ENCODE measurements at places on chromosomes 16 and 17.

- DNase-seq = no peak
These were observed 21.0 kb downstream of the TSPOAP1 start for GRCh38 chr17:58307468-58308172.

GRCh38 chr17:77729587-77729986, 228.9 kb upstream of the TNRC6C start:
- DNase-seq = no peak

GRCh38 chr17:28910534-28910933, 7.7 kb upstream of the DHRS13 start:
- DNase-seq = no peak

DNA sequence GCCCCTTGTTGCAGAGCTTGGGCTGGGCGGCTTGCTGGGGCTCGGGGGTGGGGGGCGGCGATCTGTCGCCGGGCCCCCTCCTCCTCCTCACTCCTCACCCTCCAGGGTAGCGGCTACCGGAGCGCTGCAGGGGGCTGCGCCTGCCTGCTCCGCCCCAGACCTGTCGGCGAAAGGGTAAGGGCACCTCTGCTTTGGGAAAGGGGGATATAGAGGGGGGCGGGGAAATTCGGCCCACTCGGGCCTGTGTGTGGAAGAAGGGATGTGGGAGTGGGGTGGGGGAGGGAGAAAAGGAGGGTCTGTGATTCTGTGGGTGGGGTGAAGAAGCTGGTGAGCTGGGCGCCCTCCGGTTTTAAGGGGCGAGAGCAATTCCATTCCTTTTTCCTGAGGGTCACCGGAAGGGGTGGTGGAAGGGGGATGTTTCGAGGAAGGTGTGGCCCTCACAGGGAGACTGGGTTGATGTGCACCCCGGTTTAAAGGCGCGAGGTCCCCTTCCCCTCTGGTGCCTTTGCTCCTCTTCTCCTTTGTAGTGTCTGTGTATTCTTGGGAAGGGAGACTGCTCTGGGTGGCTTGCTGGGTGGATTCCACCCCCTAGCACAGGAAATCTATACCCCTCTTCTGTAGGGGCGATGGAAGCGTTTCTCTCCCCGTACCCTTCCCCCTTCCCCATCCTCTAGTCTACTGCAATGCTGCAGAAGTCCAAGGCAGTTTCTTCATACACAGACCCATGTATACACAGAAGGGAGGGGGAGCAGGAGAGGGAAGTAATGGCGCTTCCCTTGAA, 878 bp downstream of the TAOK1 start:
- DNase-seq = no peak

- no peak for DNase-seq
These were observed 8.0 kb downstream of the ST3GAL2 start for GRCh38 chr16:70430667-70431536.

- DNase-seq = no peak
These were observed 254.3 kb upstream of the TNRC6C start for GRCh38 chr17:77704048-77704815.

DNA sequence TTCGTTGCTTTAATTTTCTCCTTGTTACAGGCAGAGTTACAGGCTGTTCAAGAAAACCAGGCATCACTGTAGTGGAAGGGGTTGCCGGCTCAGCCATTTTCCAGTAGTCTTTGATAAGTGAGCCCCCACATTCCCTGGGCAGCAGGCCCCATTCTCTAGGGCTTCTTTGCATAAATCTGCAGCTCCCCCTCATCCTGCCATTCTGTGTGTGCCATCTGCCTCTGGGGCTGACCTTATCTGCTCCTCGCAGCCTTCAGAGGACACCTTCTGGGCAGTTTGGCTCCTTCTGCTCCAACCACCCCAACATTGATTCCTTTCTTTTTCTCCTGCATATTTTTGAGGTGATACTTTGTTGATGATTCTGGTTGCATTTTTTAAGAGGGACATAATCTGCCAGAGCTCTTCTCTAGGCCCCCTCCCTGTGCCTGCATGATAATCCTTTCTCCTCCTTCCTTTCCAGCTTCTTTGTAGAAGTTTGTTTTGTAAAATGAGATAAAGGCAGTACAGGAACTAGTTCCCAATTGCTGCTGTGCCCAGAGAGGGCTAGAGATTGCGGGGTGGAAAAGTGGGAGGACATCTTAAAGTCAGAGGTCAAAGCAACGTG, 17.1 kb downstream of the RND2 start:
- DNase-seq = no peak

GRCh38 chr16:66470556-66470955, 43.5 kb downstream of the BEAN1 start:
- DNase-seq = no peak

Measured in NCI-H1694 treated with DMSO at 0.1 percent for 48 hours (cell line).